ENCODE measurements at places on chromosomes 3 and 15.

- peak; percentile 3 for DNase-seq
Observed at GRCh38 chr3:78633626-78634025, 1134.2 kb downstream of the ROBO1 start.

- no peak for DNase-seq
Observed at GRCh38 chr3:189982321-189982945, 138.3 kb downstream of the P3H2 start.

DNA sequence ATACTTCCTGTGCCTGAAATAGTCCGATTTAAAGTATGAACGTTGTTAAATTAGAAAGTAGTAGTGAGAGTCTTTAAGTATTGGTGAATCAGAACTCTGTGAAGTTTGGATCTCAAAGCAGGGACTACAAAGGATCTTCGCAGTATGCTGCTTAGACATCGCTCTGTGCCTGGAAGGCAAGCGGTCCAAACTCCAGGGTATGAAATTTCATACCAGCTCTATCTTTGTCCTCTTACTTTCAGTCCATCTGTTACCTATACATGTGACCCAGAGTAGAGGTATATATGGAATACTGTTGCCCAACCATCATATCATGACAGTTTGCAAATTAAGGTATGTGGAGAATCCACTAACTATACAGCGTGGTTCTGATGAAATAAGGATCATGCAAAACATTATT, 34.5 kb downstream of the VPS8 start:
- DNase-seq = no peak

- DNase-seq = no peak
Observed at GRCh38 chr3:114550165-114550564, 256.3 kb downstream of the TIGIT start.

GRCh38 chr15:68821841-68822381, 1.2 kb upstream of the ANP32A start:
- DNase-seq = no peak

GRCh38 chr3:45035441-45036301, 9.6 kb downstream of the CLEC3B start:
- DNase-seq = peak; percentile 66

GRCh38 chr15:99993681-99994131, 260.5 kb upstream of the LYSMD4 start:
- no peak for DNase-seq

DNA sequence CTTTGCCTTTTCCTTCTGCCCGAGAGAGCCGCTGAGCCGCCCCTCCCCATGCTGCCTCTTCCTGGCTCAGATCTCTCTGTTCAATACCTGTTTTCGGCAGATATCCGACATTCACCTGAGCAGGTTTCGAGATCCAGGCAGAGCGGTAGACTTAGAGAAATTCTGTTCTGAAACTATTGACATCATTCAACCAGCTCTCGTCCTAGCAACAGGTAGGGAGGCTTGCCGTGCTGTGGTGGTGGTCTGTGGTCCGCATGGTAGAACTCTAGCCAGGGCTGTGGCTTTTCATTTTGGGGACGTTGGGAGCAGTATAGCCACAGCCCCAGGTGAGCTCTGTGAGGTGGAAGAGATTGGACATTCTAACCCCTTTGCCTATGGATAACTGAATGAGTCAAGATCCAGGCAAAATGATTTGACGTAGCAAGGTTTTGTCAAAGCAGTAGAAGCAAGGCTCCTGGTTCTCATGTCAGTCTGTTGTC, 810 bp downstream of the TMEM62 start:
- peak; percentile 21 for DNase-seq

DNA sequence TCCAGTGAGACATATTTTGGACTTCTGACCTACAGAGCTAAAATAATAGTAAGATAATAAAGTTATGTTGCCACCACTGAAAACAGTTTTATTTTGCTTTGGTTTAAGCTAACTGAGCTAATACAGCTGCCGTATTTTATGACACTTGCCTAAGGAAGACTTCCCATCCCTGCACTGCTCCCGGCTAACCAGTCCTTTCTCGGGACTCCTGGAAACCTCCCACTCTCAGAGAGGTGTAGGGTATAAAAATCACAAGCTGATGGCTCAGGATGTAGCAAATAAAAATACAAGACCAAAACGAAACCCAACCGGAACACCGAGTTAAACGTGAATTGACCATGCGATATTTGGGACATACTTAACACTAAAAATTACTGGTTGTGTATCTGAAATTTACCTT, 448 bp upstream of the KBTBD12 start:
- DNase-seq = no peak

DNA sequence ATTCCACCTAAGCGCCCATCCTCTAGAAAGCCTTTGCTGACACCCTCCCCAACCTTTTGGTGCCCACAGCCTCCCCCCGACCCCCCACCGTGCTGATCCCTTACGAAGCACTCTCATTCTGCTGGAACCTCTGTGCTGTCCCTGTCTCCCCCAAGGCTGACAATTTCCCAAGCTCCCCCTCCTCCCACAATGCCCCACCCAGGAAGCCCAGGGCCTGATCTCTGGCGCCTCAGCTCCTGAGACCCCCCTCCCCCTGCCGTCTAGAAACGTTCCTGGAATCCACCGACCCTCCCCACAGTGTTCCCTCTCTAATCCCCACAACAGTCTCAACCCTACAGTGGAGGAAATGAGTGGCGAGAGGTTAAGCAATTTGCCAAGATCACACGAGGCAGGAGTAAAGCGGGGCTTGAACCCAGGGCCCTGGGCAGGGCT, 18.3 kb downstream of the MYL3 start:
- no peak for DNase-seq

DNA sequence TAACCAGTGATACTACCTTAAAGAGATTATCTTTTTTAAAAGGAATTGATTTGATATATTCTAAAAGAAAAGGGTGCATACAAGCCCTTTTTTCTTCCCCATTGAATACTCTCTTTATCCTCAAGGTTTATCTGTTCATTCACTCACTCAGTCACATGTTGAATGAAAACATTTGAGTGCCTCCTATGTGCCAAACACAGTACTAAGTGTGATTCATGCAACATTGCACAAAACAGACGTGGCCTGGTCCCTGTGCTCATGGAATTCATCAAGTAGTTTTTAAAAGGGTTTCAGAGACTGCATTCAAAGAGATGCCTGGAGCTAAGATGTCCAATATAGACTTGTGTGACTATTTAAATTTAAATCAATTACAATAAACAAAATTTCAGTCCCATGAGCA, 462.2 kb upstream of the MDFIC2 start:
- no peak for DNase-seq

- DNase-seq = no peak
Observed at GRCh38 chr15:40921949-40922607, 7.1 kb upstream of the DLL4 start.

DNA sequence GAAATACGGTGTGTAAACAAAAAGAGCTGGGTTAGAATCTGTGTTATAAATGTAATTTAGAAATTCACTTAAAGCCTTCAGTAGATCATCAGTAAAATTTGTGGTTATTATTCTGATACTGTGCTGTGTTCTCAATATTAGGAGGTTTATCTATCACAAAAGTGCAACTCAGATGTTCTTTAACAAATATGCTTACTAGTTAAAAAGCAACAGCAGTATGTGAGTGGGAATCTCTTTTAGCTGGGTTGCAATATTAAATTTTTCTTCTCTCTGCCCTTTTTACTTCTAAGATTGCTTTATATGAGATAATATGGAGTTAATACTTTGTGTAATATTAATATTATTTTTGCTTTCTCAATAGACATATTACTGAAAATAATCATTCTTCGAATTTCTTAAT, 53.4 kb downstream of the CHD2 start:
- no peak for DNase-seq

GRCh38 chr3:151452368-151452767, 8.5 kb downstream of the IGSF10 start:
- DNase-seq = no peak

GRCh38 chr3:32973982-32974381, 22.5 kb downstream of the CCR4 start:
- DNase-seq = peak; percentile 63

DNA sequence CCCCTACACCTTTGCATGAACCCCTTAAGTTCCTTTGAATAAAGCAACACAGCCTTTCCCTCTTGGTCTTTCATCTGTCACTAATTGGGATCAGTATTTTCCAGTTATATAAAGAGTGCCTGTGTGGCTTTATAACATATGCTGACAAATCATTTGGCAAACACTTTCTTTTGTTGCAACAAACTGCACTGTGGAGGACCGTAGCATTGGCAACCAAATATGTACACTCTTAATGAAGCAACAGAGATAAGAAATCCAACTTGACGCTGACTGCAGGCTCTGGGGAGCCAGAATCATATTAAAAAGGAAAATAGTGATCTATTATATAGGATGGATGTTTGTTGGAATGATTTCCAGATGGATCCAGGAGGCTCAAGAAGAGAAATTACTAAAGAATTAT, 120.1 kb upstream of the PRICKLE2 start:
- peak; percentile 39 for DNase-seq

- DNase-seq = no peak
Observed at GRCh38 chr3:122247087-122247824, 63.8 kb downstream of the CASR start.

GRCh38 chr15:77710637-77711036, 77.9 kb upstream of the LINGO1 start:
- no peak for DNase-seq

DNA sequence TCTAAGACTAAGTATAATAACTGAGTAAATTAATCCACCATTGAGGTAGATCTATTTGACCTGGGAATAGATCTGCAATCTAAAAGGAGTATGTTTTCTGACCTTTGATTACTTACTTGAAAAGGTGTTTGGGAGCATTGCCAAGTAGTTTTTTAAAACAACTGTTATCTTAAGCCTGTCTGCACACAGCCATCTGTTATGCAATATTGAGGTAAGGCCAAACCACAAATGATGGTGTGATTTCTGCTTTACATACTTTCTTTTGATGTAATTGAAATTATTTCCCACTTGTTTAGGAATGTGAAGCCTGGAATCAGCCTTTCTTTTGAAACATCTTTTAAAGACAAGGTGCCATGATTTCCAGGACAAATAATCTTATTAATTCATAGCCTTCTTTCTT, 274.0 kb downstream of the BBX start:
- no peak for DNase-seq

DNA sequence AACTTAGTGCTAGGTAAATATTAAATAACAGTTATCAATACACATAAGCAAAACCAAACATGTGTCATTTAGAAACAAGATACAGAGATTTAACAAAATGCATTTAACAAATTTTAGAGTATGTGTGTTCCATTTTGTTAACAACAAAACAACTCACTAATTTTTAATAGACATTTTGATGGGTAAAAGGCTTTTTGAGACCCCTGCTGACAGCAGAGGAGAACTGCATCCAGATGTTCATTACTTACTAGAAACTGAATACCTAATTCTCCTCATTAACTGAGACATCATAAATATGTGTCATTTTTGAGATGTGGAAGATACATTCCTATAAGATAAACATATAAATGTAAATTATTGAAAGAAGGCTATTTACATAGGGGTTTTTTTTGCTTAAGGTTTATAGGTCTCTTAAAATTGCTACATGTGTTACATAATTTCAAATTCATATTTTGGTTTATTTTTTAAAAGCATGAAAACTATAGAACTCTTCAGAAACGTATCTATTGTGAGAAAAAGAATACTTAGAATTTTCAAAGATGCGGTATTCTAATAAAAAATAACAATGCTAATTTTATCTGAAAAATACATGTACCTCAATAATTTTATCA, 1009.8 kb downstream of the TUSC7 start:
- DNase-seq = no peak

DNA sequence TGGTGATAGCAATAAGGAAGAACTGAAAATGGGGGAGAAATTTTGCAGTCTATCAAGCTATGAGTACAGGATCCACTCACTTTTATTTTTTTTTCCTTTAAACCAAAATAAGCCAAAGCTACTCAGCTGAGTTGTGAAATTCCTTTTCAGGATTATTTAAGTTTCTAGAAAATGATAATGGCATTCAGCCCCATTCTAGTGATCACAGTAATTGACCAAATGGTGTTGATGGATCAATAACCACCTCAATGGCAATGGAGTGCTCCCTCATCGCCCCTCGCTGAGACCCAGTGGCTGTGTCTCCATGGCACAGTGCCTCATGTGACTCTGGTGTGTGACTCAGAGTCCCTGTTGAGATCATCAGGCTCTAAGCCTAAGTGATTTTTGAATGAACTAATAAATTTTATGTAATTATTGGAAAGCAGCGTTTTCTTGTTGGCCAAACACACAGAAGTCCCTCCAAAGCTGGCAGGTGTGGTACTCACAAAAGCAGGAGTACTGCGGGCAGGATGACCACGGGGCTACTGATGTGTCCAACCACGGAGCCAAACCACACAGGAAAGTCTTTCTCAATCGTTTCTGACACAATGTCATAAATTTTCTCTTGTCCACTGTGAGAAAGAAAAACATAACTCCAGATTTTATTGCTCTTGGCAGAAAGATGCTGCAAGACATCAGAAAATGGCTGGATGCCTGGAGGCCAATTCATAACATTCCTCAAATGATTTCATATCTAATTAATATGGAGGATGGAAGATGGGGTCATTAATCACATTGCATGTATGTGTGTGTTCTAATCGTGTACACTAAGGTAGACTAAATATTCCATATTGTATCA, 14.4 kb upstream of the STARD5 start:
- DNase-seq = peak; percentile 42

DNA sequence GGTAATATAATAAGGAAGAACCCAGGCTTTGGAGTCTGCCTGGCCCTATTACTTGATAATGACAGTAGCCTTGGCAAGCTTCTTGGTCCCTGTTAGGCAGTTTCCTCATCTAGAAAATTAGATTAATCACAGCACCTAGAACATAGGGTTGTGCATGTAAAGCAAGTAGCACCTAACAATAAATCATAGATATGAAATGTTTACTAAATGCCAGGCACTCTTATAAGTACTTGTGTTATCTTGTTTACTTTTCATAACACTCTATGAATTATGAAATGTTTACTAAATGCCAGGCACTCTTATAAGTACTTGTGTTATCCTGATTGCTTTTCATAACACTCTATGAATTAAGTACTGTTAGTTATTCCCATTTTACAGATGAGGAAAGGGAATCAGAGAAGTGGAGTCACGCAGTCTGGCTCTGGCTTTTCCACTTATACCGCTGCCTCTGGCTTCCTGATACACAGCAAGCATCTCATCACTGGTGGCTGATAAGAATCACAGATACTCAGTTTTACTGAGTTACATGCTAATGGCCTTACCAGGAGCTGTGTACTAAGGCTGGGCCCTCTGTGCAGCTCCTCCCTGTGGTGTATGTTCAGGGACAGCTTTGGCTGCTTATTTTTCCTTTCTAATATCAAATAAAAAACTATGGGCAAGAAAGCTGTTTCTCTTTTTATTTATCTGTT, 123.4 kb downstream of the FEZF2 start:
- DNase-seq = no peak

GRCh38 chr15:56468401-56468800, 3.5 kb upstream of the MNS1 start:
- no peak for DNase-seq

All from AG08396 (cell line).